Activated CD8-positive, alpha-beta memory T cell treated with anti-CD3 and anti-CD28 coated beads, Interleukin-2, amount 10 ng/mL, durations not matched to agents 7 days and 5 days (primary cell): ENCODE measurements at places on chromosomes 6 and 20. TPM values are rescaled to one million over a fixed set of nuclear protein-coding genes. Genes with fewer than 3 reads are reported as not detected.

The RNF144B gene
- 1.6 TPM for total RNA-seq

The PDYN gene
- total RNA-seq, result not detected

GRCh38 chr6:1118287-1118647 lies 193.6 kb upstream of the FOXQ1 start:
- no peak for DNase-seq

DNA sequence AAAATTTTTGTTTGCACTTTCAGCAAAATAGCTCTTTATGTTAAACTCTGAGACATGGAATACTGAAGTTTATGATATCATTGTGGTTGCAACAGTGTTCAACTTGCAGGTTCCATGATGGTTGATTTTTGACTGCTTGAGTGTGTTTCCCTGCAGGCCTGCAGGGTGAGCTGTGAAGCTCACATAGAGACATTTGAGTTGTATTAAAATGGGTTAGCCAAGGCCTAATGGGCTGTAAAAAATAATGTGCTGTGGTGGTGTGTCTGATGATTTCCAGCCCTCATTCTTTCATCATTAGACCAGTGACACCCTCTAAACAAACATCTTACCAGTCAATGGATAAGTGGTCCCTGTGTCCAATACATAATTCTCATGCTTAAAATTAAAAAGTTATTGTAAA lies 321.4 kb downstream of the FARS2 start:
- DNase-seq, result no peak

DNA sequence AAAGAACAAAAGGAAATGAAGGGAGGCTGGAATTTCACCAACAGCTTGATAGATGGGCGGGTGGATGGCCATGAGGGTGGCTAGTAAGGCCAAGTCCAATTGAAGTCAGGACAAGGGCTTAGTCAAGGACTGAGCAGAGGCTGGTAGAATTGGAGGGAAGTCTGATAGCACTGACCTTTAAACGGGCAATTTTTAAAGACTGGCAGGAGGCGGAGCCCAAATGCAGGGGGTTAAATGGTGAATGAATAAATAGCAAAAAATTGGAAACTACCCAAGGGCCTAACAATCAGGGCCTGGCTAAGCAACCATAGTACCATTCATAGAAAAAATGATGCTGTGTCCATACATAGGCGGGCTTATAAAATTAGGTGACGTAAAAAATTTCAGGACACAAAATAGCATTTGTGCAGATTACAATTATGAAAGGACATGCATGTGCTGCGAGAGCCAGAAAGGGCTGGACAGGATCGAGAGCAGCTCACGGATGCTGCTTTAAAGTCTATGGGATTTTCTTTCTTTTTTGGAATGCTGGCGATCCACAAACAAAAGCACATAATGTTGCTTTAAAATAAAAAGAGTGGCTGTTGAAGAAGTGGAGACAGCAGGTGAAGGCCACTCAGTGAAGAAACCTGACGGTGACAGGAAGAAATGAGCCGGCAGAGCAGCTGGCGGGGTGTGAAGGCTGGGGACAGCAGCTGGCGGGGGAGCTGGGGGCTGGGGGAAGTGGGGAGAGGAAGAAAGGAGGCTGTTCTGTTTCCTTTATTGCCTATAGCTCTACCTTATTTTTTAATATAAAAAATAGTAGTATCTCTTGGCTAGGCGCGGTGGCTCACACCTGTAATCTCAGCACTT lies 42.8 kb upstream of the TAF8 start:
- peak; percentile 57 for DNase-seq
